OCI-LY7 (cell line): ENCODE measurements at places on chromosomes 11 and 22. TPM values are rescaled to one million over a fixed set of nuclear protein-coding genes. Genes with fewer than 3 reads are reported as not detected.
A peak's percentile ranks its signal among the peaks of the same experiment; 100 is the strongest.

DNA sequence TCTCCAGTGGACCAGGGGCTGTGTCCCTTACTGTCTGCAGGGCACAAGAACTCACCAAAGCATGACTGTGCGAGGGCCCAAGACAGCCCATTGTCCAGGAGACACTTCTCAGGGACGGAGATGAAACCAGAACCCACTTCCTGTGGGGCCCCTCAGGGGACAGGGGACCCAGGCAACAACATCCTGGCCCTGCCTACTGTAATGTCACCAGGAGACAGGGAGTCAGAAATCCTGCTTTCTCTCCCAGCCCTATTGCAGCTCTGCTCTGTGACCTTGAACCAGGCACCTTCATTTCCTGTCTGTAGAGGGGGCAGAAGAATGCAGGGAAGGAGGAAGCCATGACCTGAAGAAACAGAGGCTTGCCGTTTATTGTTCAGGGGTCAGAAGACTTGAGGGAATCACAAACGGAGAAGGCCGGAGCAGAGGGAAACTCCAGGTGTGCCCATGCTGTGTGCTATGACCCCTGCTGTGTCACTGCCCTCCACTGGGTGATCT lies 98.0 kb downstream of the NAT10 start:
- peak; percentile 58 for DNase-seq

RAC2 gene
- total RNA-seq = 321 and 331 TPM in 2 replicates

OR51E2 gene
- not detected in 2 replicates for total RNA-seq

GRCh38 chr11:128886406-128887124 lies 4.6 kb upstream of the KCNJ5 start:
- DNase-seq = peak; percentile 24

DNA sequence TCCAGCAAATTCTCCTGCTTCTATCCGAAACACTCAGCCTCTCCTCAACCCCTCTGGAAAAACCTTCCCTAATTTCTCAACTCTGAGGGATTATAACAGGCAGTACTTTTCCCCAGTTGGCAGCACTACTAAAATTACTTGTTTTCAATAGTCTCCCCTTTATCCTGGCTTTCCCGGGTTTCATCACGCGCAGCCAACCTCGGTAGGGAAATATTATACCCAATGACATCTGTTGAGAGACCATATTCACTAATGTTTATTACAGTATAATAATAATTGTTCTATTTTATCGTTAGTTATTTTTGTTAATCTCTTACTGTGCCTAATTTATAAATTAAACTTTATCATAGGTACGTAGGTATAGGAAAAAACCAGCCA lies 330 bp upstream of the POLD3 start:
- DNase-seq = no peak

MOGAT2 gene
- not detected in 2 replicates for total RNA-seq

SHANK2 gene
- total RNA-seq = not detected in 2 replicates

SCUBE1 gene
- not detected in 2 replicates for total RNA-seq

OR10A6 gene
- not detected in 2 replicates for total RNA-seq

DNA sequence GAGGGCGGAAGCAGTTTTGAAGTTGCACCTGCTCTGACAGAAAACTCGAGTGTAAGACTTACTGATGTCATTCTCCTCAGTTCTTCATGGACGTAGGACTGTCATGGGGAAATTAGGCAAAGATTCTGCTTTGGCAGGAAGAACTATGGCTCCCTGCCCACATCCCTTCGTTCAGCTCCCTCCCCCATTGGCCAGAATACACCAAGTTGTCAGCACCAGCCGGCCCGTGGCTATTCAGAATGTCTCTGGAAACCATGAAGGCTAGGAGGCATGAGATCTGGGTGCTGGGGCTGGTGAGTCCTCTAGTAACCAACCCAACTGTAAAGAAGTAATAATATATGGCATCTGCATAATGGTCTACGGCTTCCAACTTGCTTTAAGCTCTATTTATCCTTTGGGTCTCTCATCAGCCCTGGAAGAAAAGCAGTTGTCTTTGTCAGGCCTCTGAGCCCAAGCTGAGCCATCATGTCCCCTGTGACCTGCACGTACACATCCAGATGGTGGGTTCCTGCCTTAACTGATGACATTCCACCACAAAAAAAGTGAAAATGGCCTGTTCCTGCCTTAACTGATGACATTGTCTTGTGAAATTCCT lies 74.1 kb downstream of the PIWIL4 start:
- no peak for DNase-seq

DNA sequence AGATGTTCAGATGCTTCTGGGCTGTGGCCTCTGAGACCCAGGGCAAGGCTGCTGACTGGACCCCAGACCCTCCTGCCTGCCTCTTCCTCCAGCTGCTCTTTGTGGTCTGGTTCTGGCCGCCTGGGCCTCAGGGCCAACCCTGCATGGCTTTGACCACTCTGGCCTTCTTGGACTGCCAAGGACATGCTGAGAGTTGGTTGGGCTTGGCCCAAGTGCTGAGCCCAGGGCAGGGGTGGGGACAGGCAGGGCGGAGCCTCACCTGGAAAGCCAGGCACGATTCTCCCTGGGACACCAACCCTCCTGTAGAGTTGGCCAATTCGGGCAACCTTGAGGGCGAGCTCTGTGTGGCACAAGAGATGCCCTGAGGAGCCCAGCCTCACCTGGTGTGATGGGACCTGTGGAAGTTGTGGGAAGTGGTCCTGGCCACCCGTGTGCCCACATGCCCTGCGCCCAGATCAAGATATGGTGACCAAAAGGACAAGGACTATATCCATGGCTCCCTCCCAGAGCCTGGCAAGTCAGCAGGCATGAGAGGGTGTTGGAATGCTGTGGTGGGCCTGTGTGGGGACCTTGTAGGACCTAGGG lies 11.6 kb downstream of the TANGO2 start:
- DNase-seq = no peak

CHRM4 gene
- 0.24 TPM in 1 of 2 replicates, not detected in the other for total RNA-seq

TENM4 gene
- total RNA-seq = not detected in 2 replicates
